CD4-positive, alpha-beta T cell (primary cell): ENCODE measurements at places on chromosomes 3 and 15. TPM values are rescaled to one million over a fixed set of nuclear protein-coding genes. Genes with fewer than 3 reads are reported as not detected.
A peak's percentile ranks its signal among the peaks of the same experiment; 100 is the strongest.

- DNase-seq, result no peak
These were observed 24.2 kb downstream of the MITF start for GRCh38 chr3:69763458-69763857.

- DNase-seq, result no peak
These were observed 21.0 kb downstream of the SLC25A20 start for GRCh38 chr3:48877671-48878070.

DNA sequence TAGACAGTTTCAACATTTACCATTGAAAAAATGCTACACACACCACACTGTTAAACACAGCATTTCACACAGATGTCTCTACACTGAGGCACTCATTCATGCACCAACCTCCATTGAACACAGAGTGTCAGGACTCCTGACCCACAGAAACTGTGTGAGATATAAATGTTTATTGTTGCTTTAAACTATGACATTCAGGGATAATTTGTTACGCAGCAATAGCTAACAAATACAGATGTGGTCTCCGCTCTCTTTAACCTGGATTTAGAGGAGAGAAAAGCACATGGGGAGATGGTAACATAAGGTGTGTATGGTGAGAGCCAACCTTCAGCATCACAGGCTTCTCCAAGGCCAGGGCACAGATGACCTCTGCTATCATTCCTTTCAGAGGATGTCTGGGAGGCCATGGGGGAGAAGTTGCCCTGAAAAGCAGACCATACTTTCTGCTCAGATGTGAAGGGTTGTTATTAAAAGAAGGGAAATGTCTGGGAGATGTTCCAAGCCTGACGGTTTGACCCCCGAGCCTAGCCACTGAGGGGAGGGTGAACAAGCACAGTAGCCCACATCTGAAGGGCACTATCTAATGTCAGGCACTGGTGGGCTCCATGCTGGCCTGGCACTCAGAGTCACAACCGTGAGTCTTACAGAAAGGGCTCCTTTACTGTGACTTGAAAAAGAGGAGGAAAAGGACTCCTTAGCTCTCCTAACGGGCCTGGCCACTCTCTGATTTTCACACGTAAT is 284.5 kb upstream of the TLE3 start:
- no peak for DNase-seq

DNA sequence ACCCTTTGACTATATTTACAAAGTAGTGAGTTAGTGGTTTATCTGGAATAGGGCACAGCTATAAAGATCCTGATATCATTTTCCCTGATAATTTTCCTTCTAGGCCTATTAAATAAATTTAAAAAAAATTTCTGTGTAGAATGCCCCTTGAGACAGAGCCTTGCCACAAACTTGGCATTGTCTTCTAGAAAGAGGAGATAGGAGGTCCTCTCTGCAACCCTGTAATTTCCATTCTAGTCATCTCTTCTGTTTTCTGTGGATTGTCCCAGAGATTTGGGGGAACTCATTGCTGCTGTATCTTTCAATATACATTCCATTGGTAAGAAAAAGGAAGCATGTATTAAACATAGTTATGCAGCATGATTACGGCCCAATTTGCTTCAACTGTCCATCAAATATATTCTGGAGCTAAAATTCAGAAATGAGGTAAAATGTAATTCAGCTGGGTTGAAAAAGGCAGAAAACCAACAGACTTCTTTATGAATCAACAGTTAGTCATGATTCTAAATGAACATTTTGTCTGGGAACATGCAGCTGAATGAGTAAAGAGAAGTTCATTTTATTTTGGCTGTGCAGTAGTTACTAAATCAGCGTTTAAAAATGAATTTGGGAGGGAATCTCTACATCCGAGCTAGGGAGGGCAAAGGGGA is 401.1 kb downstream of the NAALADL2 start:
- no peak for DNase-seq

TRIM71 gene
- total RNA-seq, result 0.03 TPM

FAM81A gene
- not detected for total RNA-seq

PODXL2 gene
- 4.2 TPM for total RNA-seq

APOD gene
- total RNA-seq, result not detected

GRCh38 chr3:20809356-20809755 is 623.4 kb upstream of the SGO1 start:
- no peak for DNase-seq

DNA sequence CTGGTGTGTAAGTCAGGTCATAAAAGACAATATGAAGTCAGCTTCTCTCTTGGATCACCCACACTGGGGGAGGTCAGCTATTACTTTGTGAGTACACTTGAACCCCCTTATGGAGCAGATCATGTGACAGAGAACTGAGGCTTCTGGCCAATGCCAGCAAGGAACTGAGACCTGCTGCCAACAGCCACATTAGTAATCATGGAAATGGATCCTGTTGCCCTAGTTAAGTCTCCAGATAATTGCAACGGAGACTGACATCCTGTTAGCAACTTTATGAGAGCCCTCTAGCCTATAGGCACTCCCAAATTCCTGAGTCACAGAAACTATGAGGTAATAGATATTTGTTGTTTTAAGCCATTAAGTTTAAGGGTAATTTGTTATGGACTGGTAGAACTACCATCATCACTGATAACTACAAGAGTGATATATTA is 110.4 kb upstream of the GMNC start:
- no peak for DNase-seq

GRCh38 chr15:82021992-82022391 is 23.8 kb downstream of the MEX3B start:
- no peak for DNase-seq

GRCh38 chr3:137692803-137693431 is 71.2 kb upstream of the SOX14 start:
- no peak for DNase-seq

DNA sequence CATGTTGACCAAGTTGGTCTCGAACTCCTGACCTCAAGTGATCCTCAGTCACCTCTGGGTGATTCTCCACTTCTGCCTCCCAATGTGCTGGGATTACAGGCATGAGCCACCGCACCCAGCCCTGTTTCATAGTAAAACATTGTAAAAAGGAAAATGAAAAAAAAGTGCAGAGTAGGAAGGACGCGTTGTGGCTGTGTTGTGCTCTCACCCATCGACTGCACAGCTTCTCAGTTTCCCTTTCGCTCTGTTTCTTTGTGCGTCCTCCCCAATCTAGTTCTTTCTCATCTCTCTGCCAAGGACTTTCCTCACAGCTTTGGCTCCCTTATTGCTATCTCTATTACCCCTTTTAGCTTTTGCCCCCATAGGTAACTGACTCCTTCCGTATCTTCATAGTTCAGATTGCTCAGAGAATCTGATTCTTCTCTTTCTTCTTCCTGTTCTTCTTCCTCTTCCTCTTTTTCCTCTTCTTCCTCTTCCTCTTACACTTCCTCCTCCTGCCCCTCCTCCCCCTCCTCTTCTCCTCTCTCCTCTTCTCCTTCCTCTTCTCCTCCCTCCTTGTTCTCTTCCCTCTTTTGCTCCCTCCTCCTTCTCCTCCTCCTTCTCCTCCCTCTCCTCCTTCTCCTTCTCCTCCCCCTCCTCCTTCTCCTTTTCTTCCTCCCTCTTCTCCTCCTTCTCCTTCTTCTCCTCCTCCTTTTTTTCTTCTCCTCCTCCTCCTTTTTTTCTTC is 81.1 kb upstream of the VGLL4 start:
- DNase-seq, result no peak

GRCh38 chr3:151838574-151839312 is 24.8 kb downstream of the AADAC start:
- peak; percentile 2 for DNase-seq

- no peak for DNase-seq
These were observed 126.4 kb downstream of the ADAMTS9 start for GRCh38 chr3:64561325-64561843.

- DNase-seq, result no peak
These were observed 690 bp downstream of the TP53BP1 start for GRCh38 chr15:43492266-43492665.

SERINC4 gene
- total RNA-seq, result 0.36 TPM

GRCh38 chr3:17905996-17906395 is 163.6 kb upstream of the TBC1D5 start:
- no peak for DNase-seq

STX19 gene
- not detected for total RNA-seq

- no peak for DNase-seq
These were observed 112.4 kb upstream of the BHLHE40 start for GRCh38 chr3:4866866-4867265.

- DNase-seq, result no peak
These were observed 635.5 kb upstream of the NAALADL2 start for GRCh38 chr3:174223626-174224025.

DNA sequence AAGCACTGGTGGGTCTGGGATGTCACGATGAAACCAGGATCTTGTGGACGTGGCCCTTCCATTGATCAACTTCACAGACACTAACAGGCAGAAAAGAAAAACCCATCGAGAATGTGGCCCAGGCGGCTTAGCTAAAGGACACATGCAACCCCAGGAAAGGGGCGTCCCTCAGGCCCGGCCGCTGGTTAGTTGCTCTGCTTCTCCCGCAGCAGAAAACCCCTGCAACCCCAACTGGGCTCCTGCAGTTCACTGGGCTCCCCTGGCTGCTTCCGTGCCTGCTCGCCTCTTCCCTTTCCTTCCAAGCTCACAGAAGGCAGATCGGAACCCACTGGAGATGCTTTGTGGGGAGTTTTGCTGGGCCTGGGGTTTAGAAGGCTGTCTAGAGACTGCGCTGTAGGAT is 1.1 kb downstream of the GASK1A start:
- no peak for DNase-seq

GRCh38 chr3:134693226-134693625 is 42.4 kb upstream of the KY start:
- no peak for DNase-seq

B3GALNT1 gene
- total RNA-seq, result 0.20 TPM
